ENCODE measurements at places on chromosomes 12 and 14.

GRCh38 chr12:131370791-131371347 is 340.0 kb upstream of the SFSWAP start:
- no peak for DNase-seq

- no peak for DNase-seq
Observed at GRCh38 chr12:27387473-27387872, 54.8 kb downstream of the BMAL2 start.

DNA sequence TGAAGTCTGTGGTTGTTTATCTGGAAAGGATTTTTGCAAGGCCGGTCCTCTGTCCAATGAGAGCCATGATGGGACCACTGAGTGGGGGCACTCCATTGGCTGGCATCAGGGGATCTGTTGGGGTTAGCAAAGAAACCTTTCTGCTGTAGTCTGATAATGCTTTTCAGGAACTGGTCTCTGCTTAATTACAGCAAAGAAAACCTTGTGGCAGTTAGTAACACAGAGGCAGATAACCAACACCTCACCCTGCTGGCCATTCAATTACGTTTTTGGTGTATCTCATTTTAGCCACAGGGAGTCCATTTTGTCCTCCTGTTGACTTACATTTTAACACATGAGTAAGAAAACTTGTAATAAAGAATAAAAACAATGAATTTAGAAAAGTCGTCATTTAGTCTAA is 629.3 kb upstream of the MDGA2 start:
- no peak for DNase-seq

GRCh38 chr14:23306412-23307145 is at the start of gene BCL2L2:
BCL2L2 (plus strand) TSS chr14:23306833; CDS start chr14:23307768, 935 bp downstream.
- DNase-seq, result peak; percentile 77
